ENCODE measurements at places on chromosomes 16 and 17.

- DNase-seq, result peak; percentile 56
These were observed 2.6 kb downstream of the ABR start for GRCh38 chr17:1177016-1177700.

GRCh38 chr17:69702078-69702477 lies 287.6 kb downstream of the MAP2K6 start:
- no peak for DNase-seq

DNA sequence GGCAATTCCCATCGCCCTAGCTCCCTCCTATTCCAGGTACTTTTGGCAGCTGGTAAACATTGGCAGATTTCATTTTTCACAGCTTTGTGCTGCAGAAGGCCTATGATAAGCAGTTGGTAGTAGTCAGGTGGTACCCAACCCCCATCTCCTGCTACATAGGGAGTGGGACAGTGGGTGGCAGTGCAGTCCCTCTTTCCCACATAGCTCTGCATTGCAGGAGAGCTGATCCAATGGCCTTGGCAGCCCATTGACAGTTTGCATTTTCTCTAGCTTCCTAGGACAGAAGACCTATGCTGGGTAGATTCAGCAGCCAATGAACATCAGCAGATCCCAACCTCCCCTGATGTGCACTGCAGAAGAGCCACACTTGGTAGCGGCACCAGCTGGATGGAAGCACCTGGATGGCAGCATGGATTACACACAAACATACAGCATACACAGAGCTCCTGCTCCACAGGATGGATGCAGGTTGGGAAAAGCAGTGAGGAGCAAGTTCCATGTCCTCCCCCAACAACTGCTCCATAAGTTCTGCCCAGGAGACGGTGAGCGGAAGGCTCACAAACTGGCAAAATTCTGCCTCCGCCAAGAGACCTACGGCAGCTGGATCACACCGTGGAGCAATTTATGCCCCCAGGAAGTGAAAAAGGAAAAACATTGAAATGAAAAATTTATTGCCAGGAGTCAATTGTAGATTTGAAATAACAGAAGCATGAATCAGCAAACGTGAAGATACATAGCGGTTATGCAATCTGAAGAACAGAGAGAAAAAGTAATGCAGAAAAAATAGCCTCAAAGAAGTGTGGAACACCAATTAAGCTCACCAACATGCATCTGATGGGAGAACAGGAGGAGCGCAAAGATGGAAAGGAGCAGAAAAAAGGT lies 95.7 kb downstream of the CACNG1 start:
- DNase-seq, result peak; percentile 68

- no peak for DNase-seq
These were observed 130.4 kb downstream of the CCDC182 start for GRCh38 chr17:57614742-57615141.

Data from EL (cell line).